ENCODE measurements at places on chromosomes 16 and 17.

DNA sequence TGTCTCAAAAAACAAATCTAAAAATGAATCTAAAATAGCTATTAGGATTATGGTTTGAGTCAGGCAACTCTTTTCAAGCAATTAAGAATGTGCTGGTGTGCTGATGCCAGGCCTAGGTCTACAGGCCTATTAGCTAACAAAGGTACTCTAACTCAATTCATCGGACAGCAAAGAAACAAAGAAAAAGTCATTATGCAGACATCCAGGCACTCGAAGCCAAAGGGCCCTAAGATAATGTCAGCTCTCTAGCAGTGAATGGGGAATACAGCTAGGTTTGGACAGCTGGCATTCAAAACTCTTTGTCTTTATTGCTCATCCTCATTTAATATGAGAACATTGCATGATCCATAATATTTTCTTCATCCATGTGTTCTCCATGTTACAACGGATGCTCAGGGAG lies 108.5 kb downstream of the TMEM114 start:
- no peak for DNase-seq

- DNase-seq: no peak
Observed at GRCh38 chr17:44333371-44333770, 8.7 kb upstream of the SLC25A39 start.

- DNase-seq: no peak
Observed at GRCh38 chr16:23966597-23967394, 131.0 kb downstream of the PRKCB start.

DNA sequence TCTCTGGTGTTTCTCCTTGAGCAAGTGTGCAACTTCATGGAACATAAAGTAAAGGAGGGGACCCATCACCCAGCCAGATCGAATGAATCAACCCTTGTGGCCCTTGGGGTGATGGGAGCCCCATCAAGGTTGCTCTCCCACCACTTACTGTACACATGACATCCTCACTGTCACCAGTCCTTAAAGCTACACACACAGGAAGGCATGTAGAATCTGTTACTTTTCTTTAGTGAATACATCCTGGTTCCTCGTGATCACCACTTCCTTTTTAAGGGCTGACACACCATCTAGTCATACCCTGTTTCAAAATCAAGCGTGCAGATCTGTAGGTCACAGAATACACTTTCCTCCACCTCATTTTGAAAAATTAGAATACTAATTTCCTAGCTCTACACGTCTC lies 22.6 kb upstream of the MPHOSPH6 start:
- no peak for DNase-seq

- no peak for DNase-seq
Observed at GRCh38 chr17:4469552-4469951, 29.1 kb upstream of the SPNS2 start.

DNA sequence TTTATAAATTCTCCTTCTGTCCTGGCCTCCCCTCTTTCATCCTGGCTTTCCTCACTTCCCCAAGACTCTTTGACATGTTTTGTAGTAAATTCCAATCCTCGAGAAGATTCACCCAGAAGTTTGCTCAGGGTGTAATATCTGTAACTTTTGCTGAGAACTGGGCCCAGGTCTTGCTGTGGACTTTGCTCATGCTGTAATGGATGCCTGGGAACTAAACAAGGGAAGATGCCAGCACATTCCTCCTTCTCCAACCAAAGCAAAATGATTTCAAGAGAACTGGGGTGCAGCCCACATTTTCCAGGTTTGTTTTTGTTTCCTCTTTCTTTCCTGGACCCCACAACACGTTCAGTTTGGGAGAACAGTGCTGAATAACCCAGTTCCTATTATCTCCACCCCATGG lies 6.6 kb upstream of the SALL1 start:
- DNase-seq: no peak

GRCh38 chr16:89847940-89848297 lies 19.6 kb downstream of the SPIRE2 start:
- no peak for DNase-seq

GRCh38 chr16:68762996-68763756 lies 26.1 kb downstream of the CDH1 start:
- no peak for DNase-seq

DNA sequence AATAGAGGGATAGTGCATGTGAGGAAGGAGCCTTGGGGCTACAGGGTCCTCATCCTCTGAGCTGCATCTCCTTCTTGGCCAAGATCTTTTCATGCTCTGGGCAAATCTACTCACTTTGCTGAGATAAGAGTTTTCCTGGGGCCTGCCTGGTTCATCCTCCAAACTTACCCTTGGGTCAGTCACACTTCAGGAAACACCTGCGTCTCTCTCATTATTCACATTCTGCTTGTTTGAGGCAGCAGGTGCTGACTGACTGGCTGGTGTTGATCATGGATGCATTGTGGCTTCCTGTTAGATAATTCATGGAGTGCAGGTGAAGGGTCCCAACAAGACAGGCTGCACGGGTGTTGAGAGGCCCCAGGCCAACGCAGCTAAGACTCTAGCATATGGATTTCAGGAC lies 162.6 kb downstream of the SALL1 start:
- no peak for DNase-seq

DNA sequence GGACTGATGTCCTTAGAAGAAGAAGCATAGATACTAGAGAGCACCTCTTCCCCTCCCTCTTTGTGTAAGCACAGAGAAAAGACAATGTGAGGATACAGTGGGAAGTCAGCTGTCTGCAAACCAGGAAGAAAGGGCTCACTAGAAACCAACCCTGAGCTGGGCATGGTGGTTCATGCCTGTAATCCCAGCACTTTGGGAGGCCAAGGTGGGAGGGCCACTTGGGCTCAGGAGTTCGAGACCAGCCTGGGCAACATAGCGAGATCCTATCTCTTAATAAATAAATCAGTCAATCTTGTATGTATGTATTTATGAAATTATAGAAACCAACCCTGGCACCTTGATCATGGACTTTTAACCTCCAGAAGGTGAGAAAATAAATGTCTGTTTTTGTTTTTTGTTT lies 118.3 kb downstream of the NPIPB5 start:
- no peak for DNase-seq

DNA sequence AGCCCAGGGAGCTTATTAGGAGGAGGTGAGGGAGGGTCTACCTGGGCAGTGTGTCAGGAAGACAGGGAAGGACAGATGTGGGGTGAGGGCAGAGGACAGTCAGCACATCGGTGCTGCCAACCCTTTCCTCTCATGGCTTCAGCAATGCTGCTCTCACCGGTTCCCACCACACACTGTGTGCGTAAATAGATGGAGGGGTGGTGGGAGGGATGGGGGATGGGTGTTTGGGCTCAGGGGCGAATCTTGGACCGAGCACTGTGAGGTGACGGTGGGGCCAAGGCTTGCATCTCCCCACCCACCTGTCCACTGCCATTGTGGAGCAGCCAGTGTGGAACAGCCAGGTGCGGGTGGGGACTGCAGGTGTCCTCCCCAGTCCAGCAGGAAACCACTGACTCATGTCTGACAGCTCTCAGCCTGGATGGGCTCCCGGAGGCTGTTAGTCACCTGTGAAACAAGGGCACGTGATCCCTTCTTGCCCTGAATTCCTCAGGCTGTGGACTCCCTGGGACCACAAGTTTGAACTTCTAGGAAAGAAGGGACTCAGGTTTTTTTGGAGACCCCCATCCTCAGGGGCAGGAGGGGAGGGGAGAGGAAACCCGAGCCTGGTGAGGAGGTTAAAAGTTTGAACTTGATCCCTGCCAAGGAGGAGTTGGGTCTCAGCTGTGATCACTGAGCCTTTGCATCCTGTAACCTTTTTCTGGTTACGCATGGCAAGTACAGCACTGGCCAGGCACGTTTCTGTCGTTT lies 42.7 kb upstream of the SMPD3 start:
- no peak for DNase-seq

GRCh38 chr16:8619671-8620370 lies 1.7 kb upstream of the METTL22 start:
- DNase-seq: no peak

DNA sequence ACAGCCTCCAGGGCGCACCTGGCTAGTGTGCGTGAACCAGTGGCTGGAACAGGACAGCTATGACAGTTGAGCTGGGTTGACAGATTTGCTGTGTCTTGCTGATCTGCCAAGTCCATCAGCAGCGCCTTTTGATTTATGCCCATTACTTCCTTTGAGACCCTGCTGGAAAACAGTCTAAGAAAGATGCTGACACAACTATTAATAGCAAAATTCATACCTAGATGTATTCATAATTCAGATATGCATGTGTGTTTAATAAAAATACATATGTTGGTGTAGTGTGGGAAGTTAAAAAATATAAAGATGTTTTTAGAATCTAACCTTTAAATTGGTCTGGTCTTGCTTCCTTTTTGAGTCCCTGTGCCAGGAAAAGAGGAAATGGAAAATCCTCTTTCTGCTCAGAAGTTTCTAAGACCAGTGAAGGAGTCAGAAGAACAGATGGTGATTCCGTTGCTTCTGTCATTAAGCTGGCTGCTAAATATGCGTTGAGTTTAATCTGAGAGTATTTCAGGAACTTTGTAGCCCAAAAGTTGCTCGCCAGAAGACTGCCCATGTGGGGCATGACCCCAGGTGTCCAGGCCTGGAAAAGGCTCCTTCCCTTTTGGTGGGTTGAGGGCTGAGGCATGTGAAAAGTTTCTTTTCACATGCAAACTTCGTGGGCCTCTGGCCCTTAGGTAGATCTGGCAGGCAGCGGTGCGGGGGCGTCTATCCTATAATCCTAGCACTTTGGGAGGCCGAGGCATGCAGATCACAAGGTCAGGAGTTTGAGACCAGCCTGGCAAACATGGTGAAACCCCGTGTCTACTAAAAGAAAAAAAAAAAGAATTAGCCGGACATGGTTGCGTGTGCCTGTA lies 40.0 kb upstream of the ENDOV start:
- DNase-seq: no peak

DNA sequence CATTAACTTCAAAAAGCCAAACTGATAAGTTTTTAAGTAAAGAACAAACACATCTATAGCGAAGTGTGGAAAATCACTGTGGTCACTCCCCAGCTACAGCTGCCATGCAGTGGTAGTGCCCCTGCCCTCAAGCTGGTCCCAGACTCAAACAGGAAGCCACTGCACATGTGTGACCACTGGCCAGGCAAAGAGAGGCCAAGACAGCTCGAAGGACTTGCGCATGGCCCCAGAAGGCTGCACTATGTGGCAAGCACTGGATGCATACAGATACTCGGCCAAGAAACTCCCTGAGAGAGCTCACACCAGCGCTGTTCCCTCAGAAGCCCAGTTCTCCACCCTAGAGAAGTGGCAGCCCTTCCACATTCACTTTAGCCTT lies 82.4 kb downstream of the ANKRD11 start:
- DNase-seq: no peak

- no peak for DNase-seq
Observed at GRCh38 chr17:55219934-55220333, 44.8 kb upstream of the HLF start.

GRCh38 chr17:43468691-43469139 lies 15.1 kb upstream of the DHX8 start:
- no peak for DNase-seq

DNA sequence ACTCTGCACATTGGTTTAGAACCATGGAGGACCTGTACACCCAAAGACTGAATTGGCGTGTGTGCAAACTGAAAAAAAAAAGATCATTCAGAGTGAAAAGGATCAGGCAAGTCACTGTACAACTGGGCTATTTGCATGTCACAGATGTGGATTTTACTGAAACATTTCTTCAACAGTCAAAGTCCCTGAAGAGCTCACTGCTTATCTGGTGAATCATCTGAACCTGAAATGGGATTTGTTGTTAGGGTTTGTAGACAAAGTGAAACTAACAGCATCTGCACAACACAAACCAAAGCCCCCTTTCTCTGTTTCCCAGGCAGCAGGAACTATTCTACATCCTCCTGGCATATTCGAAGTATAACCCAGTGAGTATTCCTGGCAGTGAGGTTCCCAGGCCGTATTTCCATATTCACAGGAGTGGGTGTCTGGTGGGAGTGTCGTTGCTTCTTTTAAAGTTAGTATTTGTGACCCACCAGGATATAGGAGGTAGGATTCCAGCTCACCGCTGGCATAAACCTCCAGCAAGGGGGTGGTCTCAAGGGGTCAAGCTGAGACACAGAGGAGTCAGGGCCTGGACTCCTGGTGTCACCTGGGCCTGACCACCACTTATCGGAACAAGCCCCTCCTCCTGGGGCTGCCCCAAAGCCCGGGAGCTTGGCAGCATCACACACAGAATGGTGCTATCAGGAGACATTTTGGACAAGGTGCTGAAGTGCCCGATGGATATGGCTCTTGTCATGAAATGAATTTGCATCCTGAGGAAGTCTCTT lies 80.9 kb downstream of the GOSR1 start:
- DNase-seq: no peak

DNA sequence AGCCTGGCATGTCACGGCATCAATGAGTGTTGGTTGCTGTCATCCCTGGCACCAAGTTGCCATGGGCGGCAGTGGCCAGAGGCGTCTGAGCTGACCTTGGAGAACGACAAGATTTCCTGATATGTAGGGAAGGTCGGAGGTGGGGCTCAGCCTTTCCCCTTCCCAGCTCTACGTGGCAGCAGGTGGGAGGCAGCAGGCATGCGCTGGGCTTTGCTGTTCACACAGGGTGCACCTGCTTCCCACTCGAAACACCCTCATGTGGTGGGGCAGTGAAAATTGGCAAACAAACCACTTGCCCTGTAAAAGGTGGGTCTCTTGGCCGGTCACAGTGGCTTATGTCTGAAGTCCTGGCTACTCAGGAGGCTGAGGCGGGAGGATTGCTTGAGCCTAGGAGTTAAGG lies 12.3 kb upstream of the TFAP4 start:
- no peak for DNase-seq

GRCh38 chr16:14511800-14512135 lies 118.3 kb downstream of the PARN start:
- DNase-seq: no peak

DNA sequence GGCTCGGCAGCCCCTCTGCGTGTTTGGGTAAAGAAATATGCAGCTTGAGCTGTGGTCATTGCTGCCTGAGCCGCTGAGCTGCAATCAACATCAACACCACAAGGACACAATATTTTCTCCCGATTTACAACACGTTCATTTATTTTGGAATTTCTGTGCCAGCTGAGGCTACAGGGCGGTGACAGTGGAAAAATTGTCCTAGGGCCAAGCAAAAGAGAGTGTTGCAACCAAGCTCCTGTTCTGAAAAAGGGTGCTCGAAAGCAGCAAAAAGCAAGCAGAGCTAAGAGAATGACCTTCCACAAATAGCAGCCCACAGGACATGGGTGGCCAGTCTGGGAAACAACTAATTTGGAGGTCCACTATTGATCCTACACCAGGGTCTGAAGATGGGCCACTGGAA lies 35.4 kb upstream of the NOG start:
- DNase-seq: no peak

- no peak for DNase-seq
Observed at GRCh38 chr16:83233153-83233552, 574.6 kb upstream of the HSBP1 start.

DNA sequence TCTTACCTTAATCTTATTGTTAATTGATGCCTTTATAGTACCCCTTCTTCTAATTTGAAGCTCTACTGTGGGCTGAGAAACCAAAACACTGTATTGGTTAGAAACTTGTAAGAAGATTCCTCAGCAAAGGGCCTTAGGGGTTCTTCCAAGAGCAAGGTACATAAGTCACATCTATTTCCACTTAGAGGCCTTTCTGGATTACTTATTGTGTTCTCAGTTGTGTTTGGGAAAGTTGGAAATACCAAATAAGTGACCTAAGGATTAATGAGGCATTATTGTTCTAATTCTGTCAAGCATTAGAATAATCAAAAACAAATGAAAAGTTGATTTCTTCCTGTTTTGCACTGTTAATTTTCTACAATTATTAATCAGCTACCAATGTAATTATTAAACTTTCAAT lies 85.8 kb downstream of the SKAP1 start:
- no peak for DNase-seq

GRCh38 chr17:63999680-64000531 lies 1.8 kb downstream of the PRR29 start:
- DNase-seq: no peak
